ENCODE measurements at places on chromosomes 1 and 21.

GRCh38 chr1:1069711-1070676, 4.1 kb downstream of the RNF223 start:
- DNase-seq, result no peak

DNA sequence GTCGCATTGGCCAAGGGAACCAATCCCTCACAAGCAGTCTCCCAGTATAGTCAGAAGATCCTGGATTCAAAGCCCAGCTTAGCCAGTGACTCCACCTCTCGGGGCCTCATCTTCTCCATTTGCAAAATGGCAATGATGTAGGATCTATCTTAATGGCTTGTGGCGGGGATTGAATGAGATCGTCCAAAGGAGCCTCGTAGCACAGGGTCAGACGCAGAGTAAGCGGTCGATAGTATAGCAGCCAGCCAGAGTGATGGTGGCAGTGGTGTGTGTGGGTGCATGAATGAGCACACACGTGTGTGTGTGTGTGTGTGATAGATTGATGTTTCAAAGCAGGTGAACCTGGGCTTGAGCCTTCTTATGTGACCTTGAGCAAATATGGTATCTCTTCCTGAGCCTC, 79.8 kb upstream of the WNT4 start:
- DNase-seq, result no peak

- no peak for DNase-seq
These were observed 258.9 kb upstream of the SGIP1 start for GRCh38 chr1:66275083-66275482.

DNA sequence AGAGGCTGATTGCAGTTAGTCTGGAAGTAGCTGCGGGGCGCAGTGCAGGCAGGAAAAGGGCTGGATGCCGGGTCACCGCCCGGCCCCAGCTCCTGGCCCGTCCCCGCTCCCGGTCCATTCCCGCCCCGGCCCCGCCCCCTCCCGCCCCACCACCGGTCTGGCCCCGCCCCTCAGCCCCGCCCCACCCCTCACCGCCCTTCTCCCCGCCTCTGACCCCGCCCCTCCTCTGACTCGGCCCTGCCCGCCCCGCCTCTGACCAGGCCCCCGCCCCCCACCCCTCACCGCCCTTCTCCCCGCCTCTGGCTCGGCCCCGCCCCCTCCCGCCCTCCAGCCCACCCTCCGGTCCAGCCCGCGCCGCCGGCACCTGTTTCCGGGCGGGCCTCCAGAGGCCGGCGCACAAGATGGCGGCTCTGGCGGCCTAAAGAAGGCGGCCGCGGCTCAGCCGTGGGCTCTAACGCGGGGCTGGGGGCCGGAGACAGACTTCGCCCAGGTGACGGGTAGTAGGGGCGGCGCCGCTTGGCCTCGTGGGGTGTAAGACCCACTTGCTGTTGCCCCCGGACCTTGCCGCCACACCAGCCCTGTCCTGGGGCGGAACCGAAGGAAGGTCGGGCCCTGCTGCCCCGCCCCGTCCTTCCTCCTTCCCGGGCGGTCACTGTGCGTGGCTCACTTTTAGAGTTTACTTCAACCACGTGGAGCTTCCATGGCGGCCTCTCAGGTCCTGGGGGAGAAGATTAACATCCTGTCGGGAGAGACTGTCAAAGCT, at the start of gene UBIAD1:
Gene UBIAD1 (plus strand): TSS at position 367 of the 763 bp plus-strand sequence. CDS start 334 bp downstream, at position 701.
- peak; percentile 91 for DNase-seq
